CD4-positive, alpha-beta T cell (primary cell): ENCODE measurements at places on chromosomes 11 and 22.

- no peak for DNase-seq
Measured at GRCh38 chr11:116310226-116310625, 462.6 kb downstream of the BUD13 start.

- no peak for DNase-seq
Measured at GRCh38 chr11:102521121-102521520, 9.4 kb downstream of the MMP7 start.

GRCh38 chr11:1511937-1512496 lies 25.4 kb upstream of the MOB2 start:
- no peak for DNase-seq

- DNase-seq, result no peak
Measured at GRCh38 chr11:65954771-65955170, 6.8 kb upstream of the SART1 start.

DNA sequence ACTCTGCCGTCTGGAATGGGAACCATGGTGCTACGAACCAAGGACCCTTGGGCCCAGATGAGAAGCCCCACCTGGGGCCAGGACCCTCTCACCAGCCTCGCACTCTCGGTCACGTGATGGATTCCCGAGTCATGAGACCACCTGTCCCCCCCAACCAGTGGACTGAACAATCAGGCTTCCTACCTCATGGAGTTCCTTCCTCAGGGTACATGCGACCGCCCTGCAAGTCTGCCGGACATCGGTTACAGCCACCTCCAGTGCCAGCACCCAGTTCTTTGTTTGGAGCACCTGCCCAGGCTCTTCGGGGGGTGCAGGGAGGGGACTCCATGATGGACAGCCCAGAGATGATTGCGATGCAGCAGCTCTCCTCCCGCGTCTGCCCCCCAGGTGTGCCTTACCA lies 20.8 kb upstream of the SLC25A18 start:
- DNase-seq, result no peak

DNA sequence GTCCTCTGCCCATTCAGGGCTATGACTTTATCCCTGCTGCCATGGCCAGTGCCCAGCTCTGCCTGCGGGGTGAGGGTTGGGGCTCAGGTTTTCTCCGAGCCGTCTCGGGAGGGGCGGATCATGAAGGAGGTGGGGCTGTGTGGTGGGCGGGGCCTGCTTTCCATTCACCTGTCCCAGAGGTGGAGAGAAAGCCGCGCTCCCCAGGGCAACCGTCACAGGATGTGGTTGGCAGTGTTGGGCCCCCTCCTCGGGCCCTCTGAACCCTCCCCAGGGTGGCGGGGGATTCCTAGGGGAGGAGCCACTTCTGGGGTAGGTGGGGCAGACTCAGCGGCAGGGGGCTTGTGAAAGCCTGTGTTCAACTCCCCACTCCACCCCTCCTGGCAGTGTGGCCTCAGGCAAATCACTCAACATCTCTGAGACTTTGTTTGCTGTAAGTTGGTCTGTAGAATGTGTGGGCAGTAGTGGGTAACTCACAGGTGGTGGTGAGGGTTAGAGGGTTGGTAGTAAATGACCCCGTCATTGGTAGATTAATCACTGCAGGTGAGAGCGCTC lies 50.3 kb downstream of the CD6 start:
- DNase-seq, result peak; percentile 84

DNA sequence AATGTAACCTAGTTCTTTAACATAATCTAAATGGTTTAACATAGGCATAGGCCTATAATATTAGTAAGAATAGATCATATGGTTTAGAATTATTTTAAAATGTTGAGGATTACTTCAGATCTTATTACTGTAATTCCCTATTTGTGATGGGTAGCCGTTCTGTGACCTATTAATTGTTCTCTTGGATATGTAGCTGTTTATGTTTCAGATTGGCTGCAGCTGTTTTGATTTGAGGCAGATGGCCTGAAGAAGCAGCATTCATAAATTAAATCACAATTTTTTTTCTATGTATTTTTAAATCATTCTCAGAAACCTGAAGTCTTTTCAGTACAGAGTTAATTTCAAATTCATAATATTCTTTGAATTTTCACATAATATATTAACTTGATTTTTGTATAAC lies 104.5 kb downstream of the PDE3B start:
- DNase-seq, result no peak

GRCh38 chr11:32826113-32826512 lies 3.6 kb upstream of the PRRG4 start:
- no peak for DNase-seq

- DNase-seq, result no peak
Measured at GRCh38 chr22:33400891-33401290, 342.7 kb upstream of the SYN3 start.

GRCh38 chr22:36990457-36990856 lies 28.8 kb downstream of the TST start:
- no peak for DNase-seq

GRCh38 chr11:70000228-70000627 lies 77.9 kb upstream of the ANO1 start:
- no peak for DNase-seq

DNA sequence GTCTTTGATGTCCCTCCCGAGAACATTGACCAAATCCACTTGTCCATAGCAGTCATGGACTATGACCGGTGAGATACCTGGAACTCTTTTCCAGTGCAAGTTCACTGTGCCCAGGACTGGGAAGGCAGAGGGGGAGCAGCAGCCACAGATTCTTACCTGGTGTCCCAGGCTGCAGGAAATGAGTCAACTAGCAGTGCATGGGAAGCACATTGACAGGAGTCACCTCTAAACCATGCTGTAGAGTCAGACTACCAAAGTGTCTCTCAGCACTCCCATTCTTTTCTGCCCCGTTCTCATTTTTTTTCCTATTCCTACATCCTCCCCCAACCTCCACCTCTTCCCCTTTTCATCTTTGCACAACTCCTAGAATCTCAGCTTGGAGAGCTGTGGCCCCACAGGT lies 67.2 kb upstream of the OLFML1 start:
- no peak for DNase-seq

DNA sequence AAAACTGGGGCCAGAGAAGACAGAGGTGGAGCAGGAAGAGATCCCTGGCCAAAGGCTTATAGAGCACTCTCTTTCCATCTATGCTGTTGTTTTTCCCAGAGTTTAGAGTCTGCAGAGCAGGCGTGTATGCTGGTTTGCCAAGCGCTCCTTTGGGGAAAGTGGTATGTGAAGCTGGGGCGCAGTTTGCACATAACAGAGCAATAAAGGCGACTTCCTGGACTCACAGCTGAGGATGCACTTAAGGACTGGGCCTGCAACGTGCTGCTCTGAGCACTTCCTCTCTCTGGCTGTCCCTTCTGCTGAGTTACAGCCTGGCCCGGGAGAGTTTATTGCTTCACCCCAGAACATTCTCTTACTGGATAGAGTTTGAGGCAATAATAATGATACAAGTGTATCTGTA lies 41.7 kb downstream of the THAP12 start:
- peak; percentile 7 for DNase-seq

DNA sequence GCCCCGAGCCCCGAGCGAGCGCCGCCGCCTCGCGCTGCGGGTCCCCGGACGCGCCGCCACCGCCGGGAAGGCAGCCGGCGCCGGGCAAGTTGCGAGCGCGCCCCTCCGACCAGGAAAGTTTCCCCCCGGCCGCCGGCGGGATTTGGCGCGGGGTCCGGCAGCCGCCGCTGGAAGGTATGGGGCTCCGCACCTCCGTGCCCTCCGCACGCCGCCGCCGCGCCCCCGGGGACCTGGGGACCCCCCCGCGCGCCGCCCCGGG lies 281 bp downstream of the TSPAN18 start:
- DNase-seq, result no peak

DNA sequence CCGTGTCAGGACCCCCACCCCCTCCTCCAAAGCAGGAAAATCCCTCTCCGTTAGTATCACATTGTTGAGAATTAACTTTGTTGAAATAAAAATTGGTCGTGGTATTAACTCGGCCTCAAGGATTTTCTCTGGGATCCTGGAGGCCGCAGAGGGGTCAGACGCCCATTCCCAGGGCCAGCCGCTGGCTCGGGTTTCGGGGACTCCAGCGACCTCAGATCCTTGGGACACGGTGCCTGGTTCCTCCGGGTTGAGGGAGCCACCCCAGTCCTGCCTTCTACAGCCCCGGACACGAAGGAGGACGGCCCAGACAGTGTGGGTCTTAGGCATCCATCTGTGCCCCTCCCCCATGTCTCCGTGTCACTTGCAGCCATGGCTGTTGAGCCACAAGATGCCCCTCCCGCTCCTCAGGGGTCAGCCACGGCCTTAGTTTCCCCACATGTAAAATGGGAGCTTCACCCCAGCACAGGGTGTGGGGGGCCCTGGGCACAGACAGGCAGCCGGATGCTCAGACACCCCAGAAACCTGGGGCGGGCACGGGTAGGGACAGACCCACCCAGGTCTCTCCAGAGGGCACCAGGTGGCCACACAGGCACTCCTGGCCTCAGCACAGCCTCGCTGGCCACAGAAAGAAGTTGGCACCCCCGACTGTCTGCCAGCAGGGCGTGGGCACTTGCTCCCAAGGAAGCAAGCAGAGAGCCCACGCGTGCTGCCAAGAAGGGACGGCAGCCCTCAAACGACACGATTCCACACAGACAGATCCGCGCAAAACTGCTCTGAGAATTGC lies 15.5 kb downstream of the GP1BB start:
- no peak for DNase-seq

- no peak for DNase-seq
Measured at GRCh38 chr11:33879375-33879774, 12.5 kb downstream of the LMO2 start.

- no peak for DNase-seq
Measured at GRCh38 chr22:20738394-20739089, 35.4 kb upstream of the SERPIND1 start.

GRCh38 chr11:123196060-123196714 lies 1.1 kb upstream of the CLMP start:
- DNase-seq, result no peak

DNA sequence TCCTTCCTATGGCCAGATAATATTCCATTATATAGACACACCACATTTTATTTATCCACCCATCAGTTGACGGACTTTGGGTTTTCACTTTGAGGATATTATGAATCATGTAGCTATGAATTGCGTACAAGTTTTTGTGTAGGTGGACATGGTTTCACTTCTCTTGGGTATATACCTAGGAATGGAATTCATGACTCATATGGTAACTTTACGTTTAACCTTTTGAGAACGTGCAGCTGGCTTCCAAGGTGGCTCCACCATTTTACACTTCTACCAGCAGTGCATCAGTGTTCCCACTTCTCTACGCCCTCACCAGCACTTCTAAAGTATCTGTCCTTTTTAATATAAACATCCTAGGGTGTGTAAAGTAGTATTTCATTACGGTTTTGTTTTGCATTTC lies 112.0 kb downstream of the PLEKHA7 start:
- no peak for DNase-seq

DNA sequence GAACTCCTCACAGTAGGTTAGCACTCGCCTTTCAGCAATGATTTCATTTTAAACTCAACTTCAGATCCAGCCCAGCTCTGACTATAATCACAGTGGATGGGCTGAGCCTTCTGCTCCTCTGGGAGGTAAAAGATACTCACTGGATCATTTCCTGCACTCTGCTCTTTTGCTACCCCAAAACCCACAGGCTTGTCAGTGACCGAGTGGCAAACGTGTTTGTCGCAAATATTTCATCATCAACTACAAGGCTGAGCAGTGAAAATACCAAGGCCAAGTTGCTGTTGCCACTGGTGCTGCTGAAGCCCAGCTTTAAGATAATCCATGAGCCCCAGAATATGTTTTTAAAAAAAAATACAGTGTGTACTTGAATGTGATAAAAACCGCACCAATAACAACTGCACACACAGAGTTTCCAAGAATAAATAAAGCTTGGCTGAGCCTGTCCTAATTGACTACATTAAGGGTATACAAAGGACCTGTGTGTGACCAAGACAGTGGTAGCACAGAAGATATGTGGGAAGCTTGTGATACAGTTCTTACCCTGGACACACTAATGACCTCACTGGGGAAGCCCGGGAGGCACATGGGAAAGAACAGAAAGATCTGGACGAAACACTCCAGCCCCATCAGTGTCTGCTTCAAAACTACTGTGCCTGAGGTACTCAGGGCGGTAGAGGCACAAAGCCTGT lies 41.3 kb downstream of the ABTB2 start:
- DNase-seq, result no peak

- no peak for DNase-seq
Measured at GRCh38 chr11:4543561-4543960, 1.4 kb upstream of the OR52M1 start.

DNA sequence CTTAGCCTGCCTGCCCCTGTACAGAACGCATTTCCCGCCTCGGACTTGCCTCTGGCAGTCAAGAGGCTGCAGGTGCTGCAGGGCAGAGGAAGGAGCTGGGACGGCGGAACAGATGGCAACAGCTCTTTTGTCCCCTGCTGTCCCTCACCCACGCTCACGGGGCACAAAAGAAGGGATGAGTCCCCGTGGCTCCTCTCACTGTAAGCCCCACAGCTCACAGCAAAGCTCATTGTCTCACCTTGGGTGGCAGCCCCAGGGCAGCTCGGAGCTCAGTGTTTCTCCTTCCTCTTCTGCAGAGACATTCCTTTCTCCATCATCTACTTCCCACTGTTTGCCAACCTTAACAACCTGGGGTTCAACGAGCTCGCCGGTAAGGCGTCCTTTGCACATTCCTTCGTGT lies 24.3 kb downstream of the SLC25A18 start:
- DNase-seq, result no peak

DNA sequence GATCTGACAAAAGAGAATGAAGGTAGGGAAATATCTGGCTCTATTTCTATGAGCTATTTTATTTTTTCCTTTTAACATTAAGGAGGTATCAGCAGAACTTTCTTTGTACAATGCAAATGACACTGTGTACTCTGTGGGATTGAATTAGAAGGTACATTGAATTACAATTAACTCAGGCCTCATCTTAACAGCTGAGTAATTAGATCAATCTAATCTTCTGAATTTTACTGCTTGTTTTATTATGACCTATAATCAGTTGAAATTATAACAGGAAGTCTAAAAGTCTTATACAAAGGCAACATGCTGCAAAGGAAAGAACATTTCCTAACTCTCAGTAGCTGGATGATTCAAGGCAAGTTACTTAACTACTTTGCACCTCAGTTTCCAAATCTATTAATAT lies 69.8 kb downstream of the RELT start:
- no peak for DNase-seq

DNA sequence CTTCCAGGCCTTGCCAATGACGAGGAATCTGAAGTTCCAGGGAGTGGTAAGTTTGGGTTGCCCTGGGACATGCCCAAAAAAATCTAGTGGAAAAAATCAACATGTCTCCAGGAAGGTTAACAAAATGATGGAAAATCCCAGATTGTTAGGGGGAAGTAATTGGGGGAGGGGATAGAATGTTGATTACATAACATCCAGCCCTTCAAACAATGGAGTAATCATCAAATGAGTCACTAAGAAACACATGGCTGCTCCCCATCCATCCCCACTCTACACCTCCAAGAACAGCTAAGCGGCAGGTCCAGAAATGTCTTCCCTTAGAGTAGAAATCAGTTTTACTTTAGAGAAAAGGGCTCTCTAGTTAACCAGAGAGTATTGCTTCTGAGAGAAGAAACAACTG lies 94.9 kb downstream of the ETS1 start:
- DNase-seq, result no peak

- DNase-seq, result peak; percentile 70
Measured at GRCh38 chr11:118002541-118003423, 16.6 kb downstream of the IL10RA start.
